H9 (cell line): ENCODE measurements at places on chromosomes 6 and 20.
A peak's percentile ranks its signal among the peaks of the same experiment; 100 is the strongest.

DNA sequence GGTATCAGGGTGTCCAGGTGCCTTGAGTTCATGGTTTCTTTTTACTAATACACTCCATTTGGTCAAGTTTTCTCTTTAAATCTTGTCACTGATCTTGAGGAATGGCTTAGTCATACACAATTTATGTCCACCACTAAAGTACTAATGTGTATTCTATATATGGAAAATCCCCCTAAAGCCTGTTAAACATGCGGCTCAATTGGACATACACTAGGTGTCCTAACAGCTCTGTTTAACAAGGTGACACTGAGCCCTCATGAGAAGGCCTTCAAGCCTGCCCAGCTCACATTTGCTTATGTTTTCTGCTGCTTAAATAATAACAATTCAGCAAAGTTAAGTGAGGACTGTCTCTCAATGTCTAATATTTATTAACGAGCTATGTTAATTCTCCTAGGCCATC, 31.5 kb downstream of the PDE7B start:
- DNase-seq, result no peak

GRCh38 chr6:96391776-96392360, 129.7 kb upstream of the UFL1 start:
- DNase-seq, result peak; percentile 86

GRCh38 chr6:18412644-18413043, 25.5 kb downstream of the RNF144B start:
- DNase-seq, result no peak

DNA sequence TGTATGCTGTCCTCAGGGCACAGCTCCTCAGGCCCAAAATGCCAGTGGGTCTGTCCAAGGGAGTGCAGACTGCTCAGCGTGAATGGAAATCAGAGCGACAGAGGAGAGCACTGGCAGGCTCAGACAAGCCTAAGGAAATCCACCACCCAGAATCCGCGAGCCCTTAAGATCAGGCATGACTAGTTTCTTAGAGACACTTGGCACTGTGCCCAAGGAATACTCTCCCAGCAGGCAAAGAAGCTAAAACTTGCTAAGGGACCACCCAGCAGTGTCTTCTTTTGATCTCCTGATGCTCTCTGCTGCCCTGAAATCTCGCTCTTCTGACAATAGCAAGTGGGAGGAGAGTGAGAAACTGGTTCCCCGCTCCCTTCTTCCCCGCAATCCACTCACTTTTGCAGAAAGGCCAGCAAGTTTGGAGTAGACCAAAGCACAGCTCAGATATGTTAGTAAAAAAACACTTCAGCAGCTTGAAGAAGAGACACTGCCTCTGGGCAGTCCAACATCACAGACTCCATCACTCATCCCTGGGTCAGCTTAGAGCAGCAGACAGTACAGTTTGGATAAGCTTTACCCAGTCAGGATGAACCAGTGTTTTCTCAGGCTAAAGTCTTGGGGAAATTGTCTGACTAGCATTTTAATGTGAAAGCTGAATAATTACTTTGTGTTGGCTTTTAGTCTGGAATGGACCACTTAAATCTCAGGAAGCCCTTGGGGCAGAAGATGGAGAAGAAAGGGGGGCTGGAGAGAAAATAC, 32.4 kb downstream of the TRAF3IP2 start:
- no peak for DNase-seq

GRCh38 chr6:158002951-158003853, 21.5 kb downstream of the SYNJ2 start:
- no peak for DNase-seq

- no peak for DNase-seq
Measured at GRCh38 chr6:14430218-14430617, 312.6 kb downstream of the CD83 start.

GRCh38 chr6:130787726-130788500, 39.3 kb upstream of the SMLR1 start:
- DNase-seq, result no peak

GRCh38 chr6:133992992-133993680, 40.1 kb downstream of the TBPL1 start:
- DNase-seq, result no peak

DNA sequence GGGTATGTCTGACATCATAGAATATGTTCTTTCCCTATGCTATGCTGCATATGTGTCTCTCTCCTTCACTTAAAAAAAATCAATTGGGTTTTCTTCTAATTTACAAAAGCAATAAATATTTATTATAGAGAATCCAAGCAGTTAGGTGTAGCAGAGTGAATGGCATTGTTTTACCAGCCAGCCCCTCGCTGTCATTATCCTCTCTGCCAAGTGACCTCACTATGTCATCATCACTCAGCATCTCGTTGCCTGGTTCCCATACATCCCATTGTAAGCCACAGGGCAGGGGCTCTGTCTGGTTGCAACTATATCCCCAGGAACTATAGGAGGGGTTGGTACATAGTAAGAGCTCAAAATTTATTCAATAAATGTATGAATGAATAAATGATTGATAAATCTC, 31.3 kb downstream of the KIAA0319 start:
- DNase-seq, result no peak

- DNase-seq, result no peak
Measured at GRCh38 chr20:39532205-39532604, 570.1 kb downstream of the DHX35 start.

DNA sequence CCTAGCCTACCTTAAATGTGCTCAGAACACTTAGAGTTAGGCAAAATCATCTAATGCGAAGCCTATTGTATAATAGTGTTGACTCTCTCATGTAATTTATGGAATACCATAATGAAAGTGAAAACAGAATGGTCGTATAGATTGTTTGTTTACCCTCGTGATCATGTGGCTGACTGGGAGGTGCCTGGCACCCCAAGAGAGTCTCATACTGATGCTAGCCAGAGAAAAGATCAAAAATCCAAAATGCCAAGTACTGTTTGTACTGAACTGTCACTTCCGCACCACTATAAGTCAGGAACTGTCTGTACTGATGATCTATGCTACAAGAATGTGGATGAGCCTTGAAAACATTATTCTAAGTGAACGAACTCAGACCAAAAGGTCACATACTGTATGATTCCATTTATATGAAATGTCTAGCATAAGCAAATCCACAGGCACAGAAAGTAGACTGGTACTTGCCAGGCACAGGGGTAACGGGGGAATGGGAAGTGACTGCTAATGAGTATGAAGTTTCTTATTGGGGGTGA, 22.4 kb downstream of the ZMYND8 start:
- no peak for DNase-seq

DNA sequence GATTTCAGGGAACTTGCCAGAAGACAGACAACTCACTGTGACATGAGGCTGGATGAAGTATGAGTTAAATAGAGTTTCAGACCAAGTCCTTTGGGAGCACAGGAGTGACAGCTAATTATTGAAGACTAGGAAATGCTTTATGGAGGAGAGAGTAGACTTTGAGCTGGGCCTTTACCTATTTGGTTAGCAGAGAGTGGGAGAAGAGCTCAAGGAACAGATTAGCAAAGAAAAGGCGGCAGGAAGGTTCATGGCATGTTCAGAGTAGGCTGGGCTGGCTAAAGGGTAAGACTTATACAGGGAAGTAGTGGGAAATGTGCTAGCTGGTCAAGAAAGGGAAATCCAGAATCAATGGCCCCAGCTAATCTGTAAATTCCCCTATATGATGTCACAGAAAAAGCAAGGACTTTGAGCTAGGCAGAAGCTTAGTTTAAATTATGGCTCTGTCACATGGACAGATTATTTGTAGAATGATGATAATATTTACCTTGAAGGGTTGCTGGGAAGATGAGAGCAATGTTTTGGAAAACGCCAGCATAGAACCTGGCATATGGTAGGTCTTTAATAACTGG, 19.0 kb downstream of the CEP250 start:
- DNase-seq, result no peak

- DNase-seq, result no peak
Measured at GRCh38 chr6:41373627-41373918, 38.2 kb downstream of the NCR2 start.

DNA sequence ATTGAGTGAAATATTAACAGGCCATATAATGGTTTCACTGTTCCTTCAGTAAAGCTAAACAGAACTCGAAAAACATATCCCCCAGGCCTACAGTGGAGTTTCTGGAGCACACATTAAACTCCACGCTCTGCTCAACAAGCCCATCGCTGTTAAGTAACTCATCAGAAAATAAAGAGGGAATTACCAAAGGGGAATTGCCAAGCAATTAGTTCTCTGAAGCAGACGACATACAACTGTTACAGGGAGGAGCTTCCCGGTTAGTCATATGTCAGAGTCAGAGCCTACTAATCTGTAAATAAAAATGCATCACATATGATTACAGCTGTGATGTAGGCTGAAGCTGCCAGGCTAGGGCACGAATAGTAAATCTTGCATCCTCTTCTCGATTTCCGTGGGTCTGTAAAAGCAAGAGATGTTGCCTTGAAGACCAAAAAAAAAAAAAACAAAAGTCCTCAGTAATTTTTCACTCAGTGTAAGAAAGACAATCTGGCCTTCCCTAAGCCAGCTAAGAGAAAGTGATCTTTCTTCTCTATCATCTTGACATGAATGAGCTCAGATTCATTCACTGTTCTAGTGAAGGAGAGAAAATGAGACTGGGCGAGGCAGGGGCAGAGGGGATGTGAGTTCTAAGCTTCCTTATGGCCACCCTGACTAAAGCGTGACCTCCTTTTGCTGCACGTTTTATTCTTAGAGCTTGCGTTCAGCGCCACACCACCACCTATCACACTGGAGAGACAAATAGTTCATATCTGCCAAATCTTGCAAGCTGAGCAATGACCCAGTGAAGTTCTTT, 13.8 kb downstream of the ATXN1 start:
- no peak for DNase-seq

DNA sequence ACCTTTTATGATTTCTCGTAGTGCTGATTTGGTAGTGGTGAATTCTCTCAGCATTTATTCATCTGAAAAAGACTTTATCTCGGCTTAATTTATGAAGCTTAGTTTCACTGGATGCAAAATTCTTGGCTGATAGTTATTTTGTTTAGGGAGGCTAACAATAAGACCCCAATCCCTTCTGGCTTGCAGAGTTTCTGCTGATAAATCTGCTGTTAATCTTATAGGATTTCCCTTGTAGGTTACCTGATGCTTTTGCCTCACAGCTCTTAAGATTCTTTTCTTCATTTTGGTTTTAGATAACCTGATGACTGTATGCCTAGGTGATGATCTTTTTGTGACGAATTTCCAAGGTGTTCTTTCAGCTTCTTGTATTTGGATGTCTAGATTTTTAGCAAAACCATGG, 388.7 kb downstream of the UTRN start:
- no peak for DNase-seq

- no peak for DNase-seq
Measured at GRCh38 chr6:130610303-130610702, 216.9 kb upstream of the SMLR1 start.

DNA sequence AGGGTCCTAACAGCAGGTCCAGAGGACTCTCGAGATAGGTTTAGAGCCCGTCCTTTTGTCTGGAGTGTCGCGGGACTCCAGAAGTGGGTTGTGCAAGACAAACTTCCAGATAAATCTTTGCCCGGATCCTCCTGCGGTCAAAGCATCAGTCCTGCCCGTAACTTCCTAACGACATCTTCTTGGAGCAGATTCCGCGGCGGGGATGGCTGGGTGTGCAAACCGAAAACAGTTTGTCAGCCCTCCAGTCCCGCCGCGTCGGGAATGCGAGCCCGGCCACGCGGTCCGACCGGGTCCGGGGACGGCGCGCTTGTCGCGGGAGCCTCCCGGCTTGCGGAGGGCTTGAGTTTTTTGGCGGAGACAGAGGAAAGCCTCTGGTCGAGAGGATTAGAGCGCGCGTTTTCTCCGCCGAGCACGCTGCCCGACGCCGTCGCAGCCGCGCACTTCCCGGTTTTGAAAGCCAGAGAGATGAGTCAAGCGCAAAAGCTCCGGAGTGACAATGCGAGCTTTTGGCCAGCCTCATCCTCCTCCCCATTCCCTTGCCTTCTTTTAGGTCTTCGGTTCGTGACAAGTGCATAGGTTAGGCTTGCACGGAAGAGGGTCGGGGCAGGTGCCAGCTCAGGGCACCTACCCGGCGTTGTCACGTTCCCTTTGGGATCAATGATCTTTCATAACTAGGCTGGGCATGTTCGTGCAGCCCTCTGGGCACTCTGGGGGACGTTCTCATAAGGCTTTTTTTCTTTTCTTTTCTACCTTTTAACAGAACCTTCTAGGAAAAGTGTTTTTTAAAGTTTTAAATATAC, 91.3 kb upstream of the PRDM1 start:
- DNase-seq, result peak; percentile 72

- peak; percentile 55 for DNase-seq
Measured at GRCh38 chr6:78810146-78810545, 57.2 kb upstream of the IRAK1BP1 start.

- DNase-seq, result no peak
Measured at GRCh38 chr6:27870291-27870870, 41.8 kb downstream of the OR2B2 start.

- no peak for DNase-seq
Measured at GRCh38 chr6:113642714-113643406, 214.3 kb upstream of the MARCKS start.

GRCh38 chr6:25922301-25922700, 8.2 kb downstream of the SLC17A2 start:
- no peak for DNase-seq

- DNase-seq, result no peak
Measured at GRCh38 chr6:150255840-150256239, 113.0 kb upstream of the IYD start.

DNA sequence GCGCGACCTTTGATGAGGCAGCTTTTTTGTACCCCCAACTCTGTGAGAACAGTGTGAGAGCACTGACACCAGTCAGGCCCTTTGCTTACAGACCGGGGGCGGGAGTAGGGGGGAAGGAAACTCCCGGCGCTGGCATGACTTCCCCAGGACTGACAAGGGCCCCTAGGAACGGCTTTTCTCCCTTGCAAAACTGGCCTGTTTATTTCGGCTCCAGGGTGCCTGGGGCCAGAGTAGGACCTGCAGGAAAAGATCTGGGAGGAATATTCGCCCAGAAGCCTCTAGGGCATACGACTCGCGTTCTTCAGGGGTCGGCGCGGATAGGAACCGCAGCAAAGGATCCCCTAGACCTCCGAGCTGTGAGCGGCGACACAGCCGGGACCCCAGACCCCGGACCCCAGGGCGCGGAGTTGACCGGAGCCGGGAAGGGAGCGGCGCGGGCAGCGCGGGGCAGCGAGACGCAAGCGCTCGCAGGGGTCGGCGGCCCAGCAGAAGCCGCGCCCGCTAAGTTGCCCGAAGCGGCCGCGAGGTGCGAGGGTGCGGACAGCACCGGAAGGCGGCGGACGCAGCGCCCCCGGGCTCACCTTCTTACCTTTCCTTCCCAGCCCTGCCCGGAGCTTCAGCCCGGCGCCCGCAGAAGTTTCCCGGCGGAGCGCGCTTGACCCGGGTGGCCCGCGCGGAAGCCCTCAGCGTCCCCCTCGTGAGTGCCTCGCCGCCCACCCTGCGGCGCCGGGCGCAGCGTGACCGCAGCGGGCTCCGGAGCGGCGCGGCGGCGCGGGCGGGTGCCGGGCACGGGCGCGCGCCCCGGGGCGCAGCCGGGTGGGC, at the start of gene POPDC3:
Gene POPDC3, minus strand, starts transcription at position 771 of the 822 bp plus-strand sequence. CDS start 18,105 bp downstream, outside the sequence.
- DNase-seq, result peak; percentile 70

GRCh38 chr20:63473555-63474449, 1.3 kb upstream of the KCNQ2 start:
- DNase-seq, result no peak
